Thoracic aorta (tissue), 2 donors: ENCODE measurements at places on chromosomes 16 and 17. TPM values are rescaled to one million over a fixed set of nuclear protein-coding genes. Genes with fewer than 3 reads are reported as not detected.

DNA sequence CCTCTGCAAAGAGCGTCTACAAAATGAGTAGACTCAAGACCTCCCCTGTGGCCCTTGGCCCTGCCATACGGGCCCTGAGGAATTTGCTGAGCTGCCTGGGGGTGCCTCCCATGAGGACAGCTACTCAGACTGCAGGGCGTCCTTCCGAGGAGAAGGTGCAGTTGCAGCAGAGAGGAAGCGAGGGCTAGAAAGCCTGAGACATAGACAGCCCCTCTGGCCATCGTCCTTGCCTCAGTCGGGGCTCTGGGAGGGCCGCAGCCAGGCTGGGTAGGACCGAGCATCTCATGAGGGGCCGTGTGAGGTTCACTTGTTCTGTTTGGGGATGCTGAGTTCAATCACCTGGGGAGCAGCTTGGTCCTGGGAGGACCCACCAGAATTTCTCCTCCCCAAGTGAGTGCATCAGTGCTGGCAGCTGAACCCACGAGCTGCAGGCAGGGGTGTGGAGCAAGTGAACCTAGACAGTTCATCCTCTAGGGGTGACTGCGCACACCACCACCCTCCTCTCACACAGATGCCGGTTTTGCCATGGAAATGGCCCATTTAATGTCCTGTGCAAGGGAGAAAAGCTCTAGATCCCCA is 20.3 kb downstream of the RAB11FIP4 start:
- H3K4me1 ChIP-seq, result no peaks in the 10 kb centered on the region
- H3K4me3 ChIP-seq, result no peak overlapping the region
- no peaks in the 10 kb centered on the region for H3K36me3 ChIP-seq
- H3K27ac ChIP-seq, result no peak overlapping the region

DNA sequence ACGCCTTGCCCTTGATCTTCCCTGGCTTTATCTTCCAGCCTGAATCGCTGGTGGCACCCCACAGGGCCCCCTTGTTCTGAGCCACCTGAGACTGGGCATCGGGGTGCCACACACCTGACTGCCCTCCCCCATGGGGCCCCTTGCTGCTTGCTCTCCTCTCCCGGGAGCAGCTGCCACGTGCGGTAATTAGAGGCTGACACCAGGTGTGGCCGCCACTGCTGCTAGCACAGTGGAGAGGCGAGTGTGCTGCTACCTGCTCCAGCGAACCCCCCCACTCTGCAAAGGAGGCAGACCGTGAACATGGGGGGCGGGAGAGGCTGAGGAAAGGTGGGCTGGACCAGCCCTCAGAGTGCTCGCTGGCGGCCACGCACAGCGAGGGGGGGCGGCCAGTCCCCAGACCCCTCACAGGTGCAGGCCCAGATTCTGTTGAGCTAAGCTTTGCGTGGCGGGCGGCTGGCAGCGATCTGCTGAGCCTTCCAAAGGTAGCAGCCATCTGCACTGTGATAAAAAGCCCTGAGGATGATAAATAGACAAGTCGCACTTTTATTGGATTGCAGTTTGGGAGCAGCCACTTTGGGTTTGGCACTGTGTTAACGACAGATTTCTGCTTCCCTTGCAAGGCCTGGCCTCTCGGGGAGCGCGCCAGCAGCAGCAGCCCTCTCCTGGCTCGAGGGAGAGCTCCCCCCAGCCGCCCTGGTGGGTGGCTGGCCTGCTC is 167.9 kb upstream of the GSE1 start:
- no peak for DNase-seq
- no peaks in the 10 kb centered on the region for H3K27me3 ChIP-seq
- H3K4me1 ChIP-seq, result peaks cover 28% of the 10 kb centered on the region

Gene CBX1
- 35.7 TPM for total RNA-seq

DNA sequence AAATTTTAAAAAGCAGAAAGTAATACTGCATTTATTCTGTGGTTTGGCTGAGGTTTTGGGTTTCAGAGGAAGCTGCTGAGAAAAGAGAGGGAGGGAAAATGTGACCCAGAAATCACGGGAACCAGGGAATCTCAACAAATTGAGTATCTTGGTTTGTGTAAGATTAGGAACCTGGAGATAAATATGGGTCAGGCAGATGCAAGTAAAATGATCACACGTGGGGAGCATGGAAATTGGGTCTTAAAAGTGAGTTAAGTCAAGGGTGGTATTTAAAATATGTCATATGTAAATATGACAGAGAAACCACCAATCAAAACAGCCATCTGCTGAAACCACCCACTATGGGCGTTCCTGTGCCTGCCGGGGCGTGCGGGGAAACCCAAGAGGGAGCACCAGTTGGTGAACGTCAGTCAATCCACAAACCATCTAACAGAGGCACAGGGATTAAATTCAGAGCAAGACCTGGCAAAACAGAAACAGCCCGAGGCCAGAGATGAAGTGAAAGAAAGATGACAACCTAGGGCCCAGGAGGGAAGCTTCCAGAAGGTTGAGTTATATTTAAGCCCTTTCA is 33.4 kb downstream of the CDH13 start:
- no peak overlapping the region for H3K4me3 ChIP-seq
- DNase-seq, result no peak
- no peak overlapping the region for H3K27ac ChIP-seq
- no peaks in the 10 kb centered on the region for H3K27me3 ChIP-seq
- H3K4me1 ChIP-seq, result peaks cover 8% of the 10 kb centered on the region
